Cortex of kidney (tissue), 1 donor: ENCODE measurements at places on chromosomes 5 and 9.

DNA sequence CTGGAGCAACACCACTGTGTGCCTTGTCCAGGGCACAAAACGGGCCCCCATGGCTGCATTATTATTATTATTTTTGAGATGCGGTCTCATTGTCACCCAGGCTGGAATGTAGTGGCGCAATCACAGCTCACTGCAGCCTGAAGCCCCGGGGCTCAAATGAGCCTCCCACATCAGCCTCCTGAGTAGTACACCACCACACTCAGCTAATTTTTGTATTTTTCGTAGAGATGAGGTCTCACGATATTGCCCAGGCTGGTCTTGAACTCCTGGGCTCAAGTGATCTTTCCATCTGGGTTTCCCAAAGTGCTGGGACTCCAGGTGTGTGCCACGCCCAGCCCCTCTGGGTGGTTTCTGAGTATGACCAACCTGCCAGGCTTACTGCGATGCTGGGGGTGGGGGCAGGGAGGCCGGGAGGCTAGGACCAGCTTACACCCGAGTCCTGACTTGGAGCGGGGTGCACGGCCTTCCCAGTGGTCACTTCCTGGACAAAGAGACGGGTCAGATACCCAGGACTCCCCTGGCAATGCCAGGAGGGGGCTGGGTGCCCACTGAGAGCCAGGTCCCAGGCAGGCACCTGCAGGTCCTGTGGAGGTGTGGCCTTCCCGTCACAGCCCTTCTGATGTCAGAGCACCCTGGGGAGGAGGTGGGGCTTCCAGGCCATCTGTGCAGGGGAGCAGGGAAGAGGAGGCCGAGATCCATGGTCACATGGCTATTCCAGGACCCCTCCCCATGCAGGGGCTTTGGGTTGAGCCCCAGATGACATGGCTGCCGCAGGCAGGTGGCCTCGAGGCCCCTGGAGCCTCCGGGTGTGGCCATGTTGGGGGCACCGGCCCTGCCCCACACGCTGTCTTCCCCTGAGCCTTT lies 8.3 kb upstream of the NRARP start:
- no peak for DNase-seq

DNA sequence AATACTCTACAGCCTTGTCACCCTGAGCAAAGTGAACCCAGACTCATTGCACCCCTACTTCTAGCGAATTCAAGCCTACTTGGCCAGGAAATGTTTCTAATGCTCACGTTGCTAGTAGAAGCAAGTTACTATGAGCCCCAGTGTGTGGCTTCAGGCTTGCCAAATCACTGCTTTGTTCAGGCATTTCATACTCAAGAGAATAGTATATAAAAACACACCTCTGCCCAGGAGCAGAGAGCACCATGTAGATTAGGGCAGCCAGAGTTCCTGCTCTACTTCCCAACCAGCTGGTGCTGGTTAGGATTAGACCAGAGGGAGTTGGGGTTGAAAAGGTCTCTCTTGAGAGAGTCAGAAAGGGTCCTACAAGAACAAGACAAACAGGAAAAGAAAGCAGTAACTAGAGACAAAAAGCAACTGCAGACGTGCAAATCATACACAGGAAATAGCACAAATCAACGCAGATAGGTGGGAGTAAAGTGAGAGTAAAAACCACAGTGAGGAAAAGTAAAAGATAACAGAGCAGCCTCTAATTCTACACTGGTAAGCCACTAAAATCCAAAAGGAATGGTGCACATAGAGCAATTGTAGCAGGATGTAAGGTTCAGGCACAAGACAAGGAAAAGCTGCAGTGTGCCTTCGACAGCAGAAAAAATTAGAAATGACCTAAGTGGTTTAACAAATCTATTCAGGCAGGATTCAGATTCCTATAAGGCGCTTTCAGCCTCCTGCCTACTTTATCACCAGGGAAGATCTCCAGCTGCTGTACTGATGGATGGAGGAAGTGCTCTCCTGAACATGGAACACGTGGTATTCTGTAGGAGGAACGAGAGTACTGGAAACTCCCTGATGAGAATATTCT lies 49.6 kb upstream of the KIF2A start:
- DNase-seq = no peak

DNA sequence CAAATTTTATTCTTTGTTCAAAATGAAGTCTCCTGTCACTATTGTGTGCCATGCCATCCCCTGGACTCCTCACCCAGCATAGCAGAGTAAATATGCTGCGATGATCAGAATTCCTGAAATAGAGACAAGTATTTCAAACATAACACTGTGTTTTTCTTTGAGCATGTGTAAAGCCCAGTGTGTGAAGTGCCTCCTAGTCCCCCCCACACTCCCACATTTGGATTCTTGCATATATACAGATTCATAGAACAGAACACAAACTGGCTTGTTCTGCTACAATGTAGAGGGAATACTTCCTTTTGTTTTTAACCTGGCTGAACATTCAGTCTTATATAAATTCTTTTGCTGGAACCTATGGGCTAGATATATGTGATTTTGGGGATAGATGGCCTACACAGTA lies 84.9 kb downstream of the NUDT12 start:
- DNase-seq = no peak

DNA sequence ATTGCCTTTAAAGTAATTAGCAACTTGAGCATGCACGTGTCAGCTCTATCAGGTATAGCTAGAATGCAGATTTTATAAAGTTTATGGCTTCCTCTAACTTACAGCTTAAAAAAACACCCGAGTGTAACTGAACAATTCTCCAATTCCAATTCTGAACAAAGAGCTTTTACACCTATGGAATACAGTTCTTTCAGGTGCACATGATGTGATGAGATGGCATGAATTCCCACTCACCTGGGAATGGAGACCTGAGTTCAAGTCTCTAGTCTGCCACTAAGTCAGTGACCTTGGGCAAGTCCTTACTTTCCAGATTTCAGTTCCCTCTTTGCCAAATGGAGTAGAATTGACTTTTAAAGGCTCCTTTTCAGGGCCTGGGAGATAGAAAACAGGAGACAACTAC lies 1.8 kb downstream of the ZFAND5 start:
- DNase-seq = no peak

DNA sequence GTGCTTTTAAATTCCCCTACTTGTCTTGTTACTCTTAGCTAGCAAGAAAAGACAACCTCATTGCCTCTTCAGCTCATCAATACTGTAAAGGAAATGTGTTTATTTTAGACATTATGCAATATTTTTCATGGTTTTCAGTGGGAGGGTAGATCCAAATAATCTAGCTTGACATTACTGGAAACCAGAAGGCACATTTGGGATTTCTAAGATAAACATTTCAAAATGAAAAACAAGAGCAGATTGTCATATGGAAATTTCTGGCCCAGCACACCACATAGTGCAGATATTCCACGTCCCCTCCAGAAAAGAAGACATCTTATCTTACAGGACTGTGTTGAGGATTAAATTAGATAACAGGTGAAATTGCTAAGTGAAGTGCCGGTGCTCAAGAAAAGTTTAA lies 296.9 kb downstream of the MSX2 start:
- DNase-seq = no peak

- no peak for DNase-seq
Observed at GRCh38 chr5:39760385-39761198, 335.8 kb upstream of the DAB2 start.

- DNase-seq = no peak
Observed at GRCh38 chr5:23352446-23352845, 155.0 kb upstream of the PRDM9 start.

GRCh38 chr9:37876376-37876775 lies 27.6 kb downstream of the SLC25A51 start:
- DNase-seq = no peak

- no peak for DNase-seq
Observed at GRCh38 chr5:125197321-125197720, 450.9 kb upstream of the ZNF608 start.
